Stimulated activated CD8-positive, alpha-beta memory T cell treated with anti-CD3 and anti-CD28 coated beads, Interleukin-7, amount 100 ng/mL, for 1 hour (primary cell): ENCODE measurements at places on chromosomes 5 and 9.

- DNase-seq: no peak
Observed at GRCh38 chr9:137306850-137307254, 4.8 kb upstream of the NRARP start.

DNA sequence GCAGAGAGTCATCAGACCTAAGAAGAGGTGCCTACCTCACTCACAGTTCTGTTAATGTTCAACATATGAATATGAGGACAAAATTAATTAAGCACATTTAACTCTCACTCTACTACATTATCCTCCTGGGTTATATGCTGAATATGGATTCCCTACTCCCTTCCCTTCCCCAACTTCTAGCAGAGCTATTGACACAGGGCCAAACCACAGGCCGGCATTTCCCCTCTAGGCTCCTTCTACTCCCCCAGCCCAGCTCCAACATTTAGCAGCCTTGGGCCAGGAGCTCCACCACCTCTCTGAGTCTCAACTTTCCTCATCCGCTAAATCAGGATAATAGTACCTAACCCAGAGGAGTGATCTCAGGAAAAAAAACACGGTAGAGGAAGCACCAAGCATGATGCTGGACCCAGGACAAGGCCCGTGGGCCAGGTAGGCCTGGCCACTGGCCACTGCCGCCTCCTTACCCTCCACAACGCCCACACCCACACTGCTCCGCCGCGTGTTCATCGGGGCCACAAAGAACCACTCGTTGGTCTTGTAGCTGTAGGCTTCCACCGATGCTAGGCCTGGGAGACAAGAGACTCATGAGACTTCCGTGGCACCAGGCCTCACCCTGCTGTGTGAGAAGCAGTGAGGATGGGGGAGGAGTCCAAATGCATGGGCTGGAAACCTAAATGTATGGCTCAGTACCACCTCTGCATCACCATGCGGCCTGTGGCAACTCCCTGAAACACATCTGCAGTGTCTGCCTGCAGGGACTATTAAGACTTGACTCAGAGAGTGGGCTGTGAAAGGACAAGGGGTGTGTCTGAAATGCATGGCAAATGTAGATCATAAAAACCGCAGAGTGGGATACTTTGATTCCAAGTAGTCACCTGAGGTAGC is 98.8 kb downstream of the KLHL3 start:
- no peak for DNase-seq

GRCh38 chr5:90437663-90438062 is 28.1 kb upstream of the CETN3 start:
- no peak for DNase-seq

DNA sequence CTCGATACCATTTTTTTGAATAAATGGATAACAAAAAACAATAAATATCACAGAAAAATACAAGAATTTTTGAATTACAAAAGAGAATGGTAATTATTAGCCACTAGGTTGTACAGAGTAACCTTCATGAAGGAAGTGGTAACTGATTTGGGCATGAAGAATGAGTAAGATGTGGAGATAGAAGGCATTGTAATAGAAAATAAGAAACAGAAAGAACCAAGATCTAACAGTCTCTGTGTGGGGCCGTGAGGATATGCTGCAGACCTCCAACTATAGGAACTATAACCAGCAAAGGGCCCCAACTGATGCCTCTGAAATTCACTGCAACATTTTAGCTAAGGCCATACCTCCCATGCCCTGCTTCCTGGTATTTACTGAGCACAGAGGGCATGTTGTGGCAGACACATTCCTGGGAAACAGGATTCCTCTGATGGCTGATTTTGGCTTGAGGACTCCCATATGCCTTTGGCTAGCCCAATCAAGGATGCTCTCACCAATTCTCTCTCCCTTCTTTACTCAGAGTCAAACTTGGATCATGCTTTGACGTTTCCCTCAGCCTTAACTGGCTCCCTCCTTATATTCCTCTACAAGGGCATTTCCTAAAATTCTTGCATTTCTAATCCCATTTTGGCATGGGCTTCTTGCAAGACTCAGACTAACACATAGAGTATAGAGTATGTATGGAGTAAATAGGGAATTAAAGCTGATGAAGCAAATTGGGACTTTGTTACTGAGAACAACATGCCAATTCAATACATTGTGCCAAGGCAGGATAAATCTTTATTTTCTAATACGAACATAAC is 208.9 kb downstream of the PDE4D start:
- no peak for DNase-seq

GRCh38 chr5:83440826-83441225 is 30.7 kb upstream of the VCAN start:
- no peak for DNase-seq

DNA sequence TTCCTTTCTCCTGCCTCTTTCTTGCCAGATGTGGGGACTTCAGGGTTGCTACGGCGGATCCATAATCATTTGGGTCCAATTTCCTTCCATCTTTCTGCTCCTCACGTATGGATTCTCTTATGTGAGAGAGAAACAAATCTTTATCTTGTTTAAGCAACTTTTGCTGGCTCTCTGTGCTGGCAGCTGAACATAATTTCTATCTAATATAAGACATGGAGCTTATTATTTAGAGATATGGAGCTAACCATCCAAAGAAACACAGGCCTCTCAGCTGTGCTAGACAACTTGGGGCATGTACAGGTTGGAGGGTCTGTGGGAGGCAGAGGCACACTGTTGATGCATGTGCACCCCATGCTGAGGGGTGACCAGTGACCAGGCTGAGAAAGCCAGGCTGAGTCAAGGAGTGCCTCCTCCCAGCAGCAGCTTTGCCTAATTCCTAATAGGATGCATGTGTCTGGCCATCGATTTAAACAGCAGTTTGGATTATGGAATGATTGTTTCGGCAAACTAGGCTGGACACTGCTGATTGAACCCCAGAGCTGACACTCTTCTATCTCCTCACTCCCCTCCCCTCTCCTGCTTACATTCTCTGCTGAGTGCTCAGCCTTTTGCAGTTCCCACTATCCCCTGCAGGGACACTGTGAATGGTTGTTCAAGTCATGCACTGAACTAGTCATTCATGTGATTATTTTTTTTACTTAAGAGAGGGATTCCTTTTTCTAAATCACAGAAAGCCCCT is 195.8 kb downstream of the ERCC6L2 start:
- DNase-seq: no peak

- DNase-seq: no peak
Observed at GRCh38 chr5:55446640-55447351, 88.0 kb downstream of the PLPP1 start.

- no peak for DNase-seq
Observed at GRCh38 chr5:104800440-104801048, 1238.0 kb upstream of the NUDT12 start.
